ENCODE measurements at places on chromosomes 6 and 20. TPM values are rescaled to one million over a fixed set of nuclear protein-coding genes. Genes with fewer than 3 reads are reported as not detected.

Gene SLC2A10
- total RNA-seq, result not detected

Gene PRR18
- not detected for total RNA-seq

GRCh38 chr6:117601811-117602150 lies 530 bp downstream of the GOPC start:
- H3K27me3 ChIP-seq, result no peaks in the 10 kb centered on the region
- H3K27ac ChIP-seq, result peak overlapping the region; percentile 83
- no peak for DNase-seq

- no peaks in the 10 kb centered on the region for H3K4me1 ChIP-seq
- no peak overlapping the region for H3K27ac ChIP-seq
- no peak overlapping the region for H3K4me3 ChIP-seq
Observed at GRCh38 chr6:126131246-126131645, 144.9 kb downstream of the TRMT11 start.

DNA sequence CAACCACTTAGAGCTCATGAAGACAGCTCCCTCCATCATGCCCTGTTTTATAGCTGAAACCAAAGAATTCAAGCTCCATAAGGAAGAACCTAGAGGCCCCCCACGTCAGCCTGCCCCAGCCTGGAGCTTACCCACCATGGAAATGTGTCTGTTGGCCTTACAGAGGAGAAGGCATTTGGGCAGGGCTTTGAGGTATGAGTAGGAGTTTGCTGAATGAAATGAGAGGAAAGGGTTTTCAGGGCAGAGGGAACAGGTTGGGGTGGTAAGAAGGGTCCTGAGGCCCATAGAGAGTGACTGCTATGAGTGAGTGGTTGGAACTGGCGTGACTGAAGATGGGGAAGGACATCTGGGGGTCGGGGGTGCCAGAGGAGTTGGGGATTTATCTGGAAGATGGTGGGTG lies 12.7 kb upstream of the GATA5 start:
- H3K4me1 ChIP-seq, result no peaks in the 10 kb centered on the region
- no peak overlapping the region for H3K27ac ChIP-seq
- no peak for DNase-seq
- no peaks in the 10 kb centered on the region for H3K36me3 ChIP-seq

DNA sequence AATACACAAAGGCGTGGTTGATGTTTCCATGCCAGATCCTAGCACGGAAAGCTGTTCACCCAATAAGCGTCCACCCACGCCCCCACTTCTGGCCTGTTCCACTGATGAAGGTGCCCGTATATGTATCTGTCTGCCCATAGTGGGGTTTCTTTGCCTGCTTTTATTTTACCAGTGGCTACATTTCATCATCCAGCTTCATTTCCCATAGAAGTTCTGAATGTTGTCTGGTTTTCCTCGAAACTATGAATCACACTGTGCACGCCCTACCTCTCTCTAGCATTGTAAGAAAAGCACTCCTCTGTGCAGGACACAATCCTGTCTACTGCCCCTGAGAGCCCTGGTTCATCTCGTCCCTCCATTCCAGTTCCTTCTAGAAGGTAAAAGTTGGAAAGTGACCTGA lies 8.8 kb upstream of the CD93 start:
- no peaks in the 10 kb centered on the region for H3K27me3 ChIP-seq
- H3K4me3 ChIP-seq, result no peak overlapping the region
- no peaks in the 10 kb centered on the region for H3K4me1 ChIP-seq
- no peaks in the 10 kb centered on the region for H3K36me3 ChIP-seq
- H3K27ac ChIP-seq, result no peak overlapping the region
- no peak for DNase-seq

- H3K36me3 ChIP-seq, result no peaks in the 10 kb centered on the region
- peaks cover 2% of the 10 kb centered on the region for H3K27me3 ChIP-seq
- no peak for DNase-seq
- no peaks in the 10 kb centered on the region for H3K4me1 ChIP-seq
- no peak overlapping the region for H3K4me3 ChIP-seq
- H3K27ac ChIP-seq, result no peak overlapping the region
Observed at GRCh38 chr6:159203304-159204005, 34.3 kb downstream of the FNDC1 start.

Gene SMIM29
- total RNA-seq, result 31.8 TPM

GRCh38 chr6:2973676-2974075 lies 2.3 kb upstream of the SERPINB6 start:
- no peak for DNase-seq
- H3K27me3 ChIP-seq, result no peaks in the 10 kb centered on the region
- H3K27ac ChIP-seq, result no peak overlapping the region
- no peak overlapping the region for H3K4me3 ChIP-seq
- H3K36me3 ChIP-seq, result no peaks in the 10 kb centered on the region

DNA sequence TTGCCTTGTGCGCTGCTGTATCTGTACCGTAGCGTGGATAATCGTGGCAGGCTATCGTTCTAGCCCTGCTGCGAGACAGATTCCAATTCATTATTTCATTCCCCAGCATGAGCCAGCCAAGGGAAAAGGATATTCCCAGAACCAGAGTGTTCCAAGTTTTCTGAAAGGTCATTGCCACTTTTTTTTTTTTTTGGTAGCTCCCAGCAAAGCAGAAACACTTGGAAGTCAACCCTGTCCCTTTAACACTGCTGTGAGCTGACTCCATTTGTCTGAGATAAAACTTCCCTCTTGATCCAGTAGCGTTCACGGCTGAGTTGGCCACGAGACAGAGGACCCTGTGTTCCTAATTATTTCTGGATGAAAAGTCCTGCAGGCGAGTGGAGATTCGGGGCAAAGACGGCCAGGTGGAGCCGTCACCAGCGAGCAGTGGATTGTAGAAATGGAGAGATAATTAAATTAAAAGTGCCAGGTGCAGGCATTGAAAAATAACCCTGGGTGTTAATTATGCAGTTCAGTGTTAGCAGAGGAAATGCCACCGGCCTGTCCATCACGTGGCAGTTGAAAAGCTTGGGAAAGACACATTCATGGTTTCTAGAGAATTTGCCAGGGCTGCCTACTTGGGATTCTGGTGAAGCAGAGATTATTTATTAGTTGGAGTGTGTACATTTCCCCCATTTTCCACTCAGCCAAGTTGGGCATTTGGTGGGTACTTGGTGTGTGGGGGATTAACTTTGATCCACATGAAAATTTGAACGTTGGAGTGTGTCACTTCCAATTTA lies 164.2 kb downstream of the SLC24A3 start:
- no peaks in the 10 kb centered on the region for H3K36me3 ChIP-seq
- peaks cover 3% of the 10 kb centered on the region for H3K27me3 ChIP-seq
- no peaks in the 10 kb centered on the region for H3K4me1 ChIP-seq
- no peak overlapping the region for H3K27ac ChIP-seq

DNA sequence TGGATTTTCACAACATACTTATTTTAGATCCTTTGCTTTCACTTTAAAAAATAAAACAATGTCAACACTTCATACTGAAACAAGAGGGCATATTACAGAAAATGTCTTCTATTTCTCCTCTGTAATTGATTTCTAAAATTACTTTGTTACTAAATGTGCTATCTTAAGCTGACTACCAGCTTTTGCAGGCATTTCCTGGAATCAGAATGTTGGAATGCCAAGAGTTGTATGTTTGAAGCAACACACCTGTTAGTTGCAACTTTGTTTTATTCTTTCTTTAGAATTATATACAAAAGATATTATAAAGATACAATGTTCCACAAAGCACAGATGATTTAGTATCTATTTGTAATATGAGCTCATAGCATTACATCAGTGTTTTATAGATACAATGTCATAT lies 62.5 kb upstream of the TMEM170B start:
- H3K4me3 ChIP-seq, result no peak overlapping the region
- DNase-seq, result no peak
- H3K27ac ChIP-seq, result no peak overlapping the region
- H3K36me3 ChIP-seq, result no peaks in the 10 kb centered on the region
- H3K4me1 ChIP-seq, result no peaks in the 10 kb centered on the region

Gene RIOK1
- 34.6 TPM for total RNA-seq

- H3K36me3 ChIP-seq, result no peaks in the 10 kb centered on the region
- no peaks in the 10 kb centered on the region for H3K27me3 ChIP-seq
- H3K27ac ChIP-seq, result no peak overlapping the region
- no peak for DNase-seq
Observed at GRCh38 chr20:40265825-40266533, 423.1 kb downstream of the MAFB start.

- H3K27me3 ChIP-seq, result no peaks in the 10 kb centered on the region
- H3K27ac ChIP-seq, result no peak overlapping the region
- H3K4me1 ChIP-seq, result no peaks in the 10 kb centered on the region
- DNase-seq, result no peak
- peaks cover 24% of the 10 kb centered on the region for H3K36me3 ChIP-seq
Observed at GRCh38 chr20:62296724-62297448, 5.9 kb upstream of the ADRM1 start.

Gene GPSM3
- 274 TPM for total RNA-seq

Gene RIN2
- 0.20 TPM for total RNA-seq

DNA sequence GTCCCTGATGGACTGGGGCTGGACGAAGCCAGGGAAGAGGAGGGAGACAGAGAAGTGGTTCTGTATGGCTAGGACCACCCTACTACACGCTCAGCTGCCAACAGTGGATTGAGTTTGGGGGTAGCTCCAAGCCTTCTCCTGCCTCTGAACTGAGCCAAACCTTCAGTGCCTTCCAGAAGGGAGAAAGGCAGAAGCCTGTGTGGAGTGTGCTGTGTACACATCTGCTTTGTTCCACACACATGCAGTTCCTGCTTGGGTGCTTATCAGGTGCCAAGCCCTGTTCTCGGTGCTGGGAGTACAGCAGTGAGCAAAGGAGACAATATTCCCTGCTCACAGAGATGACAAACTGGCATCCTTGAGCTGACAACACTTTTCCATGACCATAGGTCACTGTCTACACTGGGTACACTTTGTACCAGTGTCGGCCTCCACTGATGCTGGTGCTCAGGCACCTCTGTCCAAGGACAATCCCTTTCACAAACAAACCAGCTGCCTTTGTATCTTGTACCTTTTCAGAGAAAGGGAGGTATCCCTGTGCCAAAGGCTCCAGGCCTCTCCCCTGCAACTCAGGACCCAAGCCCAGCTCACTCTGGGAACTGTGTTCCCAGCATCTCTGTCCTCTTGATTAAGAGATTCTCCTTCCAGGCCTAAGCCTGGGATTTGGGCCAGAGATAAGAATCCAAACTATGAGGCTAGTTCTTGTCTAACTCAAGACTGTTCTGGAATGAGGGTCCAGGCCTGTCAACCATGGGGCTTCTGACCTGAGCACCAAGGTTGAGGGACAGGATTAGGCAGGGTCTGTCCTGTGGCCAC lies 11.3 kb upstream of the RBCK1 start:
- H3K36me3 ChIP-seq, result peaks cover 44% of the 10 kb centered on the region
- peaks cover 1% of the 10 kb centered on the region for H3K4me1 ChIP-seq
- no peaks in the 10 kb centered on the region for H3K27me3 ChIP-seq
- H3K27ac ChIP-seq, result no peak overlapping the region

GRCh38 chr6:166068768-166069167 lies 98.9 kb downstream of the TBXT start:
- DNase-seq, result no peak
- no peak overlapping the region for H3K4me3 ChIP-seq
- no peaks in the 10 kb centered on the region for H3K27me3 ChIP-seq
- no peaks in the 10 kb centered on the region for H3K4me1 ChIP-seq
- no peaks in the 10 kb centered on the region for H3K36me3 ChIP-seq

DNA sequence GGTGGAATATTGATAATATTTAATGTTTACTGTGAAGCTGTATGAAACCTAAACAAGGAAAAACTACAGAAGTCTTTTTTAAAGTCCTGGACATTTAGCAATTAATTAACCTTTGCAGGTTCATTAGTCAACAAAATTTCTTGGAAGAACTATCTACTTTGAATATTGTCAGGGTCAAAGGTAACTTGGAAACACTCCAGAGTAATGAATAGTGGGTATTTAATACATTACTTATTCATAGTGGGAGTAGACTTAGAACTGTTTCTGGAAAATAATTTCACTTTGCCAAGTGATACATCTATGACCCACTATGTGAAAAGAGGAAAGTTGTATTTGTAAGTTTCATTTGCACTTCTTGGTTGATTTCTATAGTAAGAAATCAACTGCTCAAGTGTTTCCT lies 319.1 kb downstream of the TFAP2B start:
- H3K36me3 ChIP-seq, result no peaks in the 10 kb centered on the region
- H3K4me3 ChIP-seq, result no peak overlapping the region
- no peak overlapping the region for H3K27ac ChIP-seq
- H3K4me1 ChIP-seq, result no peaks in the 10 kb centered on the region
- no peak for DNase-seq

Gene EYS
- not detected for total RNA-seq

- no peak for DNase-seq
- no peaks in the 10 kb centered on the region for H3K4me1 ChIP-seq
- H3K4me3 ChIP-seq, result no peak overlapping the region
- peaks cover 17% of the 10 kb centered on the region for H3K27me3 ChIP-seq
- no peaks in the 10 kb centered on the region for H3K36me3 ChIP-seq
- no peak overlapping the region for H3K27ac ChIP-seq
Observed at GRCh38 chr6:43840490-43841218, 70.6 kb downstream of the VEGFA start.

DNA sequence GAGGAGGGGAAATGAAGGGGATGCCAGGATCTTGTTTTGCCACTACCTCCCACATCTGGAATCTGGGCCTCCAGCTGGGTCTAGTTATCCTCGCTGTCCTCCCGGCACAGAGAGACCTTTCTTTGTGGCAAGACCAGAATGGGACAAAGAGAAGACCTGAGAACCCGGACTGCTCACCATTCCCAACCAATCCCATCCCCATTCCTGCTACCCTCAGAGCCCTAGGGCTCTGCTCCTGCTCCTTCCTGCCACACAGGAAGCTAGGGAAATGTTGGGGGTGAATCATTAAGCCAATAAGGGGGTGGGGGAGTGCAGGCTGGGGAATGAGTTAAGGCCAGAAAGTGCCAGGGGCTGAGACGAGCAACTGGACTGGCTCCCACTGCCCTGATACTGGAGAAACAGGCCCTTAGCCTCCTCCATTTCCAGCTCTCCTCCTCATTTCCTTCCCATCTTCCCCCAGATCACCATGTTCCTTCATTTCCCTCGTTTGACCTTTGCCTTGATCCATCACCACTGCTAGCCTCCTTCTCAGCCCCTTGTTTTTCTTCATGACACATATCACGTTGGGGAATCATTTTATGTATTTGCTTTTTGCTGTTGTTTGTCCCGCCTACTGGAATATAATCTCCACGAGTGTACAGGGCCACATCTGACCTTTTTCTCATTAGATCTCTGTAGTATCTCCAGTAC lies 4.6 kb upstream of the IER3 start:
- no peaks in the 10 kb centered on the region for H3K4me1 ChIP-seq
- H3K4me3 ChIP-seq, result no peak overlapping the region
- no peak for DNase-seq
- H3K36me3 ChIP-seq, result no peaks in the 10 kb centered on the region
- no peaks in the 10 kb centered on the region for H3K27me3 ChIP-seq

Gene HLA-G
- total RNA-seq, result 1.2 TPM

DNA sequence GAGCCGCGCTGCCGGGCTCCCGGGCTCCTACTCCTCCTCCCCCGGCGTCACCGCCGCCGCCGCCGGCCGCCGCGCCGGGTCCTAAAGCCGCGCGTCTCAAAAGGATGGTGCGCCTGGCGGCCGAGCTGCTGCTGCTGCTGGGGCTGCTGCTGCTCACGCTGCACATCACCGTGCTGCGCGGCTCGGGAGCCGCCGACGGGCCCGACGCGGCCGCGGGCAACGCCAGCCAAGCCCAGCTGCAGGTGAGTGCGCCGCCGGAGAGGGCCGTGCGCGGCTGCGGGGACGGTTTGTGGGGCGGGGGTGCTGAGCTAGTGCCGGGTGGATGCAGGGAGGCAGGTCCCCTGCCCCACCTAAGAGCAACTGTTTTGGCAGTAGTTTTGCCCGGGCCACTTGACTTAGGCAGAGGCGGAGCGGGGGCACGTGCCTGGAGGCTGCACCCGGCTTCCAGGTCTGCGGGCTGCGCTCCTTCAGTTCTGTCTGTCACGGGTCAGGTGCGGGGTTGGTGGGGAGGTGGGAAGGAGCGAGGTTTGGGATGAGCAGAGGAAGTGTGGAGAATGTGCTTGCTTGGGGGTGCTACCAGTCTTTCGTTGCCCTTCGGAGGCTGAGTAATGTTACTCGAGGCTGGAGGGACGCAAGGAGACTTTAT lies 722 bp downstream of the ISM1 start:
- no peaks in the 10 kb centered on the region for H3K36me3 ChIP-seq
- peaks cover 11% of the 10 kb centered on the region for H3K4me1 ChIP-seq
- peak; percentile 67 for DNase-seq
- H3K27me3 ChIP-seq, result peaks cover 7% of the 10 kb centered on the region
- H3K4me3 ChIP-seq, result peak overlapping the region; percentile 77
